ENCODE measurements at places on chromosomes 4 and X. TPM values are rescaled to one million over a fixed set of nuclear protein-coding genes. Genes with fewer than 3 reads are reported as not detected.
A peak's percentile ranks its signal among the peaks of the same experiment; 100 is the strongest.

GRCh38 chr4:127782025-127782274, 172 bp upstream of the HSPA4L start:
- H3K4me1 ChIP-seq: peaks cover 3% of the 10 kb centered on the region
- H3K36me3 ChIP-seq: no peaks in the 10 kb centered on the region
- DNase-seq: peak; percentile 78
- H3K4me3 ChIP-seq: peak overlapping the region; percentile 90
- peak overlapping the region; percentile 78 for H3K27ac ChIP-seq
- H3K27me3 ChIP-seq: no peaks in the 10 kb centered on the region

DNA sequence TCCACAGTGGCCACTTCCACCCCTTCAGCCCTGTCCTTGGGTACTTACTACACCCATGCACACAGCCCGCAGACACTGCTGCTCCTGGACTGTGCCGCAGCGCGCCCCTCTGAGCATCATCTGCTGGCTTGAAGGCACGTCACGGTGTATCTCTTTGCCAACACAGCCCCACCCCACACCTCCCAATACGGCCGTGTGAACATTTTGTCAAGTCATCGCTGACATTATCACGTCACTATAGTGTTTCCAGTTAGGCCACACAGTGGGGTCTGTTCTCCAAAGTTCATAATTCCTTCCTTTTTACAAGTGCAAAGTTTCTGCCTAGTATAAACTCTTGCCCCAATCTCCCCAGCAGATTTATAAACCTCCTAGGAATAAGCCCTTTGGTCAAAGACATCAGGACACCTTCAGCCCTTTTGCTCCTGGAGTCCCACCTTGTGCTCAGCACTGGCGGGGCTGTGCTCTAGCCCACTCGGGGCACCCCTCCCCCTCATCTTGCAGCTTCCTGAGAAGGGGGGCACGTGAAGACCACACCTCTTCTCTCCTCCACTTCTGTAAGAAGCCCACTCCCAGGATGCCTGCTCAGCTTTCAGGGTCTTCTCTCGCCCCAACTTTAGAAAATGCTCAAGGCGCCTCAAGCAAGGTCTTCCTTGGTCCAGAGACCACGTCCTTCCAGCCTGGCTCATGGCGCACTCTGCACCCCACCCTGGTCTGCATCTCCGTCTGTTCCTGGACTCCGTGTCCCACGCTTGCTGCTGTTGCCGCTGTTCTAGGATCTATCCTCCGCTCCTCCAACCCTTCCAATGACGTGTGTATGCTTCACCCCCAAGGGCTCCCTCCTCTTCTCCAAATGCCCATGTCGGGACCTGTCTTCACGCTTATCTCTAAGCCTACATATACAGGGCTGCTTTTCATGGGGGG, 7.2 kb downstream of the FAM53A start:
- no peak overlapping the region for H3K4me3 ChIP-seq
- no peak overlapping the region for H3K27ac ChIP-seq
- H3K4me1 ChIP-seq: no peaks in the 10 kb centered on the region

- no peak overlapping the region for H3K27ac ChIP-seq
- no peak overlapping the region for H3K4me3 ChIP-seq
- DNase-seq: no peak
- H3K4me1 ChIP-seq: no peaks in the 10 kb centered on the region
Observed at GRCh38 chr4:166846939-166847338, 387.4 kb downstream of the SPOCK3 start.

GRCh38 chrX:38407126-38407525, 54.7 kb downstream of the OTC start:
- H3K4me3 ChIP-seq: no peak overlapping the region
- H3K36me3 ChIP-seq: no peaks in the 10 kb centered on the region
- no peaks in the 10 kb centered on the region for H3K27me3 ChIP-seq
- DNase-seq: no peak

DNA sequence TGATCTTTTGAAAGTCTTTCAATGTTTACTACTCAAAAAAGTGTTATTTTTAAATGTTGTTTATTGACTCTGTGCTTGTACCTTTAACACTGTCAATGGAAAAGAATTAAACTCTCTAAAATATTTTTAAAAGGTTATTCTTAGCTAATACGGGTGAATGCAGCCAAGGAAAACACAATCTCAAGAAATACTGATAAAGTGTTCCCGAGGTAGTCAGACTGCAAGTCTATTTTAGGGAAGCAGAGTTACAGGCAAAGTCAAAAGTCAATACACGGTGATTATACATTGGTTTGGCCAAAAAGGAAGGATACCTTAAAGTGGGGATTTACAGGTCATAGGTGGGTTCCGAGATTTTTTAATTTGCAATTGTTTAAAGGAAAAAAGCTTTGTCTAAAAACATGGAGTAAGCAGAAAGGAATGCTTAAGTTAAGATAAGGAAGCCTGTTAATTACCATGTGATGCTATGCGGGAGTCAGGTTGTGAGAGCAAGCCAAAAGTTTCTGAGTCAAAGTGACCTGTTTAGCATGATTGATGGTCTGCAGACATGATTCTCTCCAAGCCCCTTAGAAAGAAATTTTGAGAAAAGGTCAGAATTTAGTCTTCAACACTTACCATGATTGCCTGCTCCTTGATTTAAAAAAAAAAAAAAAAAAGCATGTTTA, 288.4 kb downstream of the KLHL4 start:
- H3K4me3 ChIP-seq: no peak overlapping the region
- peak; percentile 24 for DNase-seq
- H3K27ac ChIP-seq: no peak overlapping the region
- no peaks in the 10 kb centered on the region for H3K4me1 ChIP-seq
- no peaks in the 10 kb centered on the region for H3K36me3 ChIP-seq

GRCh38 chrX:150848914-150849365, 49.5 kb downstream of the CD99L2 start:
- no peaks in the 10 kb centered on the region for H3K36me3 ChIP-seq
- DNase-seq: no peak
- no peak overlapping the region for H3K27ac ChIP-seq
- no peak overlapping the region for H3K4me3 ChIP-seq
- H3K4me1 ChIP-seq: no peaks in the 10 kb centered on the region

DNA sequence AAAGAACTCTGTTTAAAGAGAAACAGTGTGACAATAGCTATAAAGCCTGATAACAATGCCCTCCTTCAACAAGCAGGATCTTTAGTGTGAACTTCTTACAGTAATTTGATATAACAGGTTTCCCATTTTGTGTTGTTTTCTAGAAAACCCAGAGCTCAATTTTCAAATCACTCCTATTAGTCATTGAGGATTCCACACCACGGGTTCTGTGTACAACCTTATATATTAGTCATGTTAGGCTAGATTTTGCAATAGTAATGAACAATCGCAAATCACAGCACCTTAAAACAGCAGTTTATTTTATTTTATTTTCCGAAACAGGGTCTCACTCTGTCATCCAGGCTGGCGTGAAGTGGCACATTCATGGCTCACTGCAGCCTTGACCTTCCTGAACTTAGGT, 1020.9 kb upstream of the INTU start:
- H3K4me1 ChIP-seq: no peaks in the 10 kb centered on the region
- H3K27ac ChIP-seq: no peak overlapping the region
- no peaks in the 10 kb centered on the region for H3K27me3 ChIP-seq
- H3K36me3 ChIP-seq: no peaks in the 10 kb centered on the region
- peak; percentile 49 for DNase-seq

DNA sequence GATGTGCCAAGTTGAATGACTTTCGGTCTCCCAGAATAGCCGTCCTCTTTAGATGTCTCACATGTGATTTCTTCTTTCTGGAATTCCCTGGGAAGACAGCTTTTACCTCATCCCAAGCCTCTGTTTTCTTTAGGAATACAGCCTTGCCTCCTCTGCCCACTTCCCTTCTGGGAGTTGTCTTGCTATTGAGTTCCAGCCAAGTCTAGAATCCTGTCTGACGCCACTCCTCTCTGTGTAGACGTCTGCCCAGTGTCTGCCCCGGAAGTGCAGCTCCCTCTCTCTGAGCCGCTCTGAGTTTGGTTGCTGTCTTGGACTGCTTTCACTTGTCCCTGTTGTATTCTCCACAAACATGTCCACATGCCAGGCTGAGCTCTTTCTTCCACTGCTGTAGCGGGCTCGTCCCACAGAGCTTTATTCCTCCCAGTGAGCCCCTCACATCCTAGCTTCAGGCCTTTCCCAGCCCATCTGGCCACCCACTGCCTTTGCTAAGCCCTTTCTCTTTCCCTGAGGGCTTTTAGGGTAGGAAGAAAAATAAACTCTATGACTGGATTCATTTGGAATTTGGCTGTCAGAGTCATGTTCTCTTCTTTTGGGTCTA, 9.0 kb upstream of the IGFBP7 start:
- H3K4me1 ChIP-seq: peaks cover 11% of the 10 kb centered on the region
- H3K27ac ChIP-seq: peak overlapping the region; percentile 32
- DNase-seq: peak; percentile 84
- peaks cover 3% of the 10 kb centered on the region for H3K27me3 ChIP-seq
- peak overlapping the region; percentile 27 for H3K4me3 ChIP-seq

GRCh38 chr4:128516301-128516969, 228.8 kb upstream of the PGRMC2 start:
- peak overlapping the region; percentile 86 for H3K27ac ChIP-seq
- DNase-seq: peak; percentile 72
- no peaks in the 10 kb centered on the region for H3K36me3 ChIP-seq
- H3K4me1 ChIP-seq: peaks cover 33% of the 10 kb centered on the region
- no peaks in the 10 kb centered on the region for H3K27me3 ChIP-seq
- no peak overlapping the region for H3K4me3 ChIP-seq

GRCh38 chr4:14446904-14447303, 555.4 kb upstream of the CPEB2 start:
- H3K36me3 ChIP-seq: no peaks in the 10 kb centered on the region
- H3K27me3 ChIP-seq: no peaks in the 10 kb centered on the region
- H3K4me1 ChIP-seq: no peaks in the 10 kb centered on the region
- H3K27ac ChIP-seq: no peak overlapping the region

DNA sequence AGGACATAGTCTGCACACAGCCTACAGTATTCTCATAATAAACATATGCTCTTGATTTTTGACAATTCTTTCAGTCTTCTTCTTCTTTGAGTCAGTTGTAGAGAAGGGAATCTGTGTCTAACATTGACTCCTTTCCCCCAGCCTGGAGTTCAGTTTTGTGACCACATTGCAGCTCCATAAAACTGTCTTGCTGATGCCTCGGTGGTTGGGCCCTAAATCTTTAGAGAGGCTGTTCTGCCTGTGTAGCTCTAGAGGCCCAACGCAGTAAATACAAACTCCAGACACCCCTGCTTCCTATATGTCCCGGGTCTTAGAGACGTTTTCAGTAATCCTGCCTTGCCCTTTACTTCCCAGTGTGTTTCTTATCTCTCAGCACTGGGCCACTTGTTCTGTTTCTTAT, 639.5 kb upstream of the AADAT start:
- H3K4me1 ChIP-seq: no peaks in the 10 kb centered on the region
- DNase-seq: no peak
- no peaks in the 10 kb centered on the region for H3K36me3 ChIP-seq
- H3K27ac ChIP-seq: no peak overlapping the region
- no peaks in the 10 kb centered on the region for H3K27me3 ChIP-seq

- no peak overlapping the region for H3K27ac ChIP-seq
- no peak for DNase-seq
- no peaks in the 10 kb centered on the region for H3K36me3 ChIP-seq
- no peak overlapping the region for H3K4me3 ChIP-seq
- H3K27me3 ChIP-seq: no peaks in the 10 kb centered on the region
Observed at GRCh38 chrX:11789809-11790208, 31.8 kb downstream of the MSL3 start.

GRCh38 chrX:131617182-131617581, 73.3 kb downstream of the OR13H1 start:
- no peak overlapping the region for H3K4me3 ChIP-seq
- no peaks in the 10 kb centered on the region for H3K27me3 ChIP-seq
- H3K27ac ChIP-seq: no peak overlapping the region
- H3K4me1 ChIP-seq: no peaks in the 10 kb centered on the region

- no peaks in the 10 kb centered on the region for H3K27me3 ChIP-seq
- peaks cover 5% of the 10 kb centered on the region for H3K36me3 ChIP-seq
- peak; percentile 63 for DNase-seq
- peaks cover 2% of the 10 kb centered on the region for H3K4me1 ChIP-seq
- H3K4me3 ChIP-seq: peak within 1 kb of the TSS; percentile 62
Observed at GRCh38 chrX:154486396-154487207, at the start of gene UBL4A. TSS of gene UBL4A (minus strand) at chrX:154486615. CDS start at chrX:154486584, 31 bp downstream.

DNA sequence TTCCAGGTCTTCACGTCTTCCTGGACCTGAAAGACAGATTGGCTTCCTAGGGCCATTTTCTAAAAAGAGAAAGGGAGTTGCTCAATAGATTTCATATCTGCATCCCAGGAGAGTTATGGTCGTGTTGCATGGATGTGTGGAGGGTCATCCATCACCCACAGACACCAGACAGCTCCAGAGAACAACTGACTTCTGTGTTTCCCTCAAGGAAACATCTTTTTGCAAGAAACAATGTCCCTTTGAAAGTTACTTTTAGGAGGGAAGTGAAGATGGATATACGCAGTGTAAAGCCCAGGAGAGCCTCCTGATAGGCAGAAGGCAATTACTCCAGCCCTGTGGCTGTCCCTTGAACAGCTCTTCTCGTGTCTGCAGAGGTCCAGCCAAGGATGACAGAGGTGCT, 108.3 kb downstream of the CLNK start:
- H3K36me3 ChIP-seq: no peaks in the 10 kb centered on the region
- H3K27ac ChIP-seq: no peak overlapping the region
- H3K4me1 ChIP-seq: no peaks in the 10 kb centered on the region
- H3K4me3 ChIP-seq: no peak overlapping the region

DNA sequence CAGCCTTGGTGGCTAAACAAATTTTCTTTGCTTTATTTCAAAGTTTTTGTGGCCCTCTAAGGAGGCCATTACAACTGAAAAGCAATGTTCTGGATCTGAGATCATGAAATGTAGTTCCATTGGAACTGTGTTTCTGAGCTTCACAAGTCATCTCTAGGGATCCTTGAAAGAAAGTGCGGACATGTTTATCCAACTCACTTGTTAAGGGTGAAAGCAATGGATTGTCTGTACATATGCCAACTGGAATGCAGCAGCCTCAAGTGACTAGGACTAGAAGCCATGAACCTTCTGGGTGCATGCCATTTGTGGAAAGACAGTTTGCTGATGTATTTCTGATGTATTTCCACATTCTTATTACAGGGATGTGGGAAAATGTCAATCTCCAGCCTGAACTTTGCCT, 36.7 kb upstream of the KLHL13 start:
- H3K27ac ChIP-seq: no peak overlapping the region
- no peaks in the 10 kb centered on the region for H3K27me3 ChIP-seq

- H3K27me3 ChIP-seq: no peaks in the 10 kb centered on the region
- H3K4me3 ChIP-seq: no peak overlapping the region
- DNase-seq: no peak
- no peaks in the 10 kb centered on the region for H3K4me1 ChIP-seq
Observed at GRCh38 chr4:174402470-174403176, 118.9 kb downstream of the CEP44 start.

DNA sequence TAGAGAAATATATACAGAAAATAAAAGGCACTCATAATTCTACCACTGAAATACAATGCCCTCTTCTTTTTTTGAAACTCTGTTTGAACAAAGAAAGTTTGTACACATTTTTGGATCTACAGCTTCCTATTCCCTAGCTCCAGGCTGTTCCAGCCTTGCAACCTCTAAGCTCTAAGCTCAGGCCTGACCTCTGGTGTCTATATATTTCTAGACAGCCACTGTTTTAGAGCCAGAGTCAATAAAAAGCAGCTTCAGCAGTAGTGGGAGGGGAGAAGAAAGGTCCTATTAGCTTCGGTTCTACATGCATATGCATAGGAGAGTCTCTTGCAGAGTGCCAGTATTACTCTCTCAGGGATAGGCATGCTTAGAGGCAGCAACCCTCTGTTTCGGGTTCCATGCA, 39.7 kb downstream of the CLDN2 start:
- peaks cover 2% of the 10 kb centered on the region for H3K36me3 ChIP-seq
- H3K27ac ChIP-seq: no peak overlapping the region
- no peaks in the 10 kb centered on the region for H3K27me3 ChIP-seq
- no peak overlapping the region for H3K4me3 ChIP-seq
- no peaks in the 10 kb centered on the region for H3K4me1 ChIP-seq

MAGEB1 gene
- total RNA-seq: not detected

STIM2 gene
- 33.0 TPM for total RNA-seq

HPGDS gene
- total RNA-seq: not detected

TEC gene
- 1.5 TPM for total RNA-seq
